ENCODE measurements at places on chromosomes 2 and 18. TPM values are rescaled to one million over a fixed set of nuclear protein-coding genes. Genes with fewer than 3 reads are reported as not detected.

DNA sequence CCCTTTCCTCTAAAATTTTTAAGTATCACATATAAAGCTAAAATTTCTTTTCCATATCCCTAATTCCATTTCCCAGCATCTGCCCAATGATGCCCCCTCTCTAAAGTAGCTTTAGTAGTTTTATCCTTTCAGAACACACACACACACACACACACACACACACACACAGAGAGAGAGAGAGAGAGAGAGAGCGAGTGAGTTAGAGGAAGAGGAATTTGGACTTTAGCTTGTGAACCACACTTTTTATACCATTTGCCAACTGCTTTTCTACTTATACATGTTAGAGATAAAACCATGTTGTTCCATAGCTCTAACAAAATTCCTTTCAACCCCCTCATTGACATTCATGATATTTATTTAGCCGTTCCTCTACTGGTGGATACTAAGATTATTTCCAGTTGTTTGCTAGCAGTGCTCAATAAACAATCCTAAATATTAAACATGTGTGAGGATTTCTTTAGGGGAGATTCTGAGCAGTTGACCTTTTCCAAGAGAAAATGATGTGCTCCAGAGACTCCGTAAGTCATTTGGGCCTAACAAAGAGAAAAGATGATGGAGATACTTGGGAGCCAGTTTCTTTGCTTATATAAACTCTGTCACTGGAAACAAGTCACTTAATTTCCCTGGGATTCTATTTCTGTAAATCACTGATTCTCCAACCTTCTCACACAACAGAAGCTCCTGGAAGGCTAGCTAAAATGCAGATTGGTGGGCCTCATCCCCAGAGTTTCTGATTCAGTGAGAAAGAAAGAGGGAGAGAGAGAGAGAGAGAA lies 229.7 kb upstream of the SP5 start:
- DNase-seq: no peak

GRCh38 chr18:59833785-59834184 lies 66.0 kb upstream of the PMAIP1 start:
- DNase-seq: no peak

The KHK gene
- 17.9 TPM for total RNA-seq

GRCh38 chr2:46277431-46278190 lies 19.6 kb upstream of the EPAS1 start:
- DNase-seq: no peak

The ARHGEF4 gene
- 1.3 TPM for total RNA-seq

- no peak for DNase-seq
Observed at GRCh38 chr2:133607679-133608078, 39.4 kb upstream of the NCKAP5 start.

GRCh38 chr2:118593257-118593656 lies 254.2 kb downstream of the EN1 start:
- no peak for DNase-seq

- DNase-seq: no peak
Observed at GRCh38 chr18:4433717-4434116, 21.4 kb downstream of the DLGAP1 start.

The BOLL gene
- total RNA-seq: not detected

DNA sequence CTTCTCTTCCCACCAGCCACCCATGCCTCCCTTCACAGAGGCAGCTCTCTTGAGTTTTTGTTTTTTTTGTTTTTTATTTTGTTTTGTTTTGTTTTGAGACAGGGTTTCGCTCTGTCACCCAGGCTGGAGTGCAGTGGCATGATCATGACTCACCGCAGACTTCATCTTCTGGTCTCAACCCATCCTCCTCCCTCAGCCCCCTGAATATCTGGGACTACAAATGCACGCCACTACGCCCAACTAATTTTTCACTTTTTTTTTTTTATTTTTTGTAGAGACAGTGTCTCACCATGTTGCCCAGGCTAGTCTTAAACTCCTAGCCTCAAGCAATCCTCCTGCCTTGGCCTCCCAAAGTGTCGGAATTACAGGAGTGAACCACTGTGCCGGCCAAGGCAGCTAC lies 161.4 kb downstream of the TRABD2A start:
- DNase-seq: no peak

- DNase-seq: no peak
Observed at GRCh38 chr18:36176711-36177110, 10.6 kb upstream of the MOCOS start.

The GALNT5 gene
- not detected for total RNA-seq

The ALPI gene
- total RNA-seq: not detected

DNA sequence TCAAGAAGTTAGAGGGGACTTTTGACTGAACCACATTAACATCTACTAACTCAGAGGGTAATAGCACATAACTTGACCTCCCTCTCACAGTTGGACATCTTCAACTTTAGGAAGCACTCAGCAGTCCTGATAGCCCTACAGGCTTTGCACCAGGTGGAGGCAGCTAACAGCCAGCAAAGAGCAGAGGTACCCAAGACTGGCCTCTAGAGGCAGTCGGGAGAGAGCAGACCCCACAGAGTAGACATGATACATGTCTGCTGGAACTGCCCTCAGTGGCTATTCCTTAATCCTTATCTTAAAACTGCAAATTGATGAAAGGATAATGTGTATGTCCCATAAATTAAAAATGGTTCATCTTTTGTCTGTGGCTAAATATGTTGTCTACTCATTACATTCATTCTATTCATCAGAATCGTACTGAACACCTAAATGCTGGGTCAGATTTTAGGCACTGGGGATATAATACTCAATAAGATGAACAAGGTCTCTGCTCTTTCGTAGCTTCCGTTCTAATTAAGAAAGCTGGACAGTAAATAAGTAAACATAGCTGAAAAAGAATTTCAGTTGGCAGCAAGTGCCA lies 49.8 kb downstream of the CAB39 start:
- DNase-seq: peak; percentile 53

DNA sequence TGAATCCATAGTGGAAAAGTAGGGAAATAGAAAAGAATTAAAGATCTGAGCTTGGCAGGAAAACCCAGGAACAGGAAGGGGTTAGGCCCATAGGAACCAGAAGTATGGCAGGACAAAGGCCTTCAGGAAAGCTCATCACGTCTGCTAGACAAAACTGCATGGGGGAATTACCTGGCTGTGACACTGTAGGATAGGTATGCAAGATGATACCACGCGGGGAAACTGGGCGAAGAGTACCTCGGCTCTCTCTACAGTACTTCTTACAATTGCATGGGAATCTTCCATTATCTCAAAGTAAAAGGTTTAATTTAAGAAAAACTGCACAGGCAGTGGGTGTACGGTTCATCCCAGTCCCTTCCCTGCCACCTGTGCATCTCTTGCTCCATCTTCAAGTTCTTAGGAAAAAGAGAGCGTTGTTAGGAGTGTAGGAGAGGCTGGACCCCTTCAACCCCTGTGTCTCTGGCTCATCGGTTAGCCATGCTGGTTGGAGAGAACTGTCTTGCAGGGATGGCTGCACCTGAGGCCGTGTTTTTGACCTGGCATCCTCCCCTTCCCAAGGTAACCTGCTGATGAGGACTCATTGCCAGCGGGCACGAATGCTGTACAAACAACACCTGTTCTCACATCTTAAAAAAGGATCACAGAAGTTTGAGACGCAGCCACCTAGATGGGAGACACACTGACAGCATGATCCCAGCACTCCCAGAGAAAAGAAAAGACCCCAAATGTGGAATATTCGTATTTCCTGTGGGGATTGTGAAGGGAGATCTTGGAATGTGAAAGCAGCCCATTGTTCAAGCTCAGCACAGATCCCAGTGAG lies 120.5 kb upstream of the COPS8 start:
- DNase-seq: no peak

- peak; percentile 79 for DNase-seq
Observed at GRCh38 chr2:3154146-3154545, 223.5 kb downstream of the EIPR1 start.

DNA sequence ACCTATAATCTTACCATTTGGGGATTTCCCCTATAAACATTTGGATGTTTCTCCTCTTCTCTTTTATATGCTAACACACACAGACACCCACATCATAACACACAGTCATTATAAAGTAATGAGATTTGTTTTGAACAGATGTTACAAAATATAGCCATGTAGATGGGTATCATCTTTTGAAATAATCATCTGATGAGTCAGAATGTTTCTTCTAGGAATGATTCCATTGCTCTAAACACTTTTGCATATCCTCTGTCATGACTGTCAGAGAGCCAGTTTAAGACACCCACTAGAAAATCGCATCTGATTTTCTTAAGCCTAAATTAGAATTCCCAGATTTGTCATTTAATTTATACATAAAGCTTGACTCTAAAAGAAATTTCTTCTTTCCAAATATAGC lies 442.6 kb downstream of the CMPK2 start:
- DNase-seq: no peak

The RAB17 gene
- total RNA-seq: not detected

The TGFA gene
- not detected for total RNA-seq

- no peak for DNase-seq
Observed at GRCh38 chr2:32379352-32379751, 22.5 kb downstream of the BIRC6 start.

DNA sequence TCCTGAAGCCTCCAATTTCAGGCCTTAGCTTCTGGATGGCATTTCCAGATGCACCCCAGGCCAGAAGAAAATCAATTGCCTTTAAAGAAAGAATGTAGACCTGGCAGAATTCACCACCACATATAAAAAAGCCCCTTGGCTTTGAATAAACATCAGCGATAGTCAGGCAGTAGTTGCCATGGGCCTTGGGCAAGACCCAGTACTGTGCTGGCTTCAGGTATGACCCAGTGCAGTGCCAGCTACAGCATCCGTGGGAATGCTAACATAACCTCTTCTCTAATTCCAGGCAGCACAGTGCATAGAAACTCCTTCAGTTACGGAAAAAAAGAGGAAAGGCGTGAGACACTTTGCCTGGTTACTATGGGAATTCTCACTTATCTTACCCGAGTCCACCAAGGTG lies 539.6 kb upstream of the LRRTM4 start:
- DNase-seq: no peak

The AP1S3 gene
- total RNA-seq: 42.6 TPM

DNA sequence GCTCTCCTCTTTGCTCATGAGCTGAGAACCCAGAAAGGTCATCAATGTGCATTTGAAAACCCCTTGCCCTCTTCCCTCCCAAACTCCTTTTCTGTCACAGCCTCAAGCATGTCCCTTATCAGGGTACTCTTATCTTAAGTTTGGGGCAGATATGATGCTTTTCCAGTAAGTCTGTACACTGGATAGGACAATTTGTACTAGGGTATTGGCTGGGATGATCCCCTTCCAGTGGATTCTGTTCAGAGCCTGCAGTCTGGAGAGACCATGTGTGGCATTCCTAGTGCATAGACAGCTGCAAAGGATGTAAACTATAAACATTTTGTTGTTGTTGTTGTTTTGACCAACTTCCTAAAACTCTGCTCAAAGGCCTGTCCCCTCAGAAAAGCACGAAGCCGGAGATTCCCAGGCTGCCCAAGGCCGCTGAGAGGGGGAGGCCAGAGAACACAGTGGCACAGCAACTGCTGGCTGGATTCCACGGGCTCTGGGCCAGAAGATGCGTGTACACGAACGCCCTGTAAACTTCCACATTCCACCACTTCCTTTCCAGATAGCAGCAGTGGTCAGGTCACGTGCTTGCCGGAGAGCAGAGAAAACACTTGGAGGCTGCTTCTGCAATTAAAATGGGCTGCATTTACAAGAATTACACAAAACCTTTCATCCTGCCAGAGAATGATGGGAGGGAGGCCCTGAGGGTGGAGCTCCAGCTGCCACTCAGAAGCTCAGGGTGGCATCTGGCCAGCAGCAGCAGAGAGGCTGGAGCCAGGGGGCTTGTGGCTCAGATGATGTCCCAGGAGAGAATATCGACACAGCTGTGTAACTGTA lies 42.1 kb downstream of the BMP10 start:
- peak; percentile 39 for DNase-seq

DNA sequence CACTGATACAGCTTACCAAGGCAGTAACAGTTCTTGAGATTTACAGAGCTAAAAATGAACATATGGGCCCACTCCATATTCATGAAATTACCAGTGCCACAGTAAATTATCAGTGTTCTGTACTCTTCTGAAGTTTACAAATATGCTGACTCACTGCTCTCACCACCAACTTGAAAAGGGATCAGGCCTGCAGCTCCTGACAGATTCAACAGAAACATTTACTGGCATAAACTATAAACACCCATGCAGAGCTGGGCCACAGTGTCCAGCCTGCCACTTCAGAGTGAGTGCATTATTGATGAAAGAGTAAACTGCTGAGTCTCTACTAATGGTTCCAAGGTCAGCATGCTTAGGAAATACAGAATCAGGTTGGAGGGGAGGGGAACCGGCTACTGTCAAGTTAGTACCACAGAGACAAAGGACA lies 83.1 kb downstream of the FARSB start:
- DNase-seq: no peak

The HOXD13 gene
- total RNA-seq: not detected

The BUB1 gene
- total RNA-seq: 195 TPM

- peak; percentile 53 for DNase-seq
Observed at GRCh38 chr2:31980674-31981356, 30.0 kb downstream of the MEMO1 start.

DNA sequence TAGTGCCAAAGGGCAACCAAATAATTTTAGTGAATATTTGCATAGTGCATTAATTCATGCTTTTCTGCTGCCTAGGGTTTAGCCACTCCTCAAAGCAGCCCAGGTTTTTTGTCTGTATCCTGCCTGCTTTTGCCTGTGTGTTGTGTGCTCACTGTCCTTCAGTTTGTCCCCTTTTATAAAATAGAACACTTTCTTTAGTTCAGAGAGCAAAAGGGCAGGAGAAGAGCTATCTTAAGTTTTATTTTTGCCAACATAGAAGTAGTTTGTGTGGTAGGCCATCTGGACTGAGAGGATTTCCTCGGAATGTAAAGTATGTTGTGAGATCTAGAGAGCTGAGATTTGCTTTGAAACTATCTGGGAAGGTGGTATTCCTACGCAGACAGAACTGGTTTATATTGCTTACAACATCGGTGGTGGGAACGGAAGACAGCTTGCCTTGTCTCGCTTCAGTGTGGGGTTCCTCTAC lies 64.9 kb downstream of the EML4 start:
- no peak for DNase-seq

The KLHL29 gene
- 0.31 TPM for total RNA-seq

DNA sequence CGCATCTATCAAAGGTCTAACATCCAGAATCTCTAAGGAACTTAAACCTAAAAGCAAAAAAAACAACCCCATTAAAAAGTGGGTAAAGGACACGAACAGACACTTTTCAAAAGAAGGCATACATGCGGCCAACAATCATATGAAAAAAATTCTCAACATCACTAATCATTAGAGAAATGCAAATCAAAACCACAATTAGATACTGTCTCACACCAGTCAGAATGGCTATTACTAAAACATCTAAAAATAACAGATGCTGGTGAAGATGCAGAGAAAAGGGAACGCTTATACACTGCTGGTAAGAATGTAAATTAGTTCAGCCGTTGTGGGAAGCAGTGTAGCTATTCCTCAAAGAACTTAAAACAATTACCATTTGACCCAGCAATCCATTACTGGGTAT lies 38.0 kb downstream of the PPP3R1 start:
- DNase-seq: no peak

DNA sequence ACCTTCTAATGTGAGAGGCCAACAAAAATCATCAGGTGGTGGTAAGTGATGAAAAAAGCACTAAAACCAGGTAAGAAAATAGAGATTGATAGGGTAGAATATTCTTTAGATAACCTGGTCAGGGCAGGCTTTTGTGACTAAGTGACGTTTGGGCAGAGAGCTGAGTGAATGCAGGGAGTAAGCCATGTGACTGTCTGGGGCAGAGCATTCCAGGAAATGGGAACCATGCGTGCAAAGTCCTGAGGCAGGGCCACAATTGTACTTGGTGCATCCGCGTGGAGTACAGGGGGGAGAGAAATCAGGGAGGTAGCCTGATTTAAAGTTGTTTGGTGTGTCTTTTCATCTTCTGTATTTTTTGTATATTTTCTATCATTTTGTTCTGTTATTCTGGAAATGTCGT lies 102.5 kb downstream of the LYPD6B start:
- no peak for DNase-seq

- DNase-seq: peak; percentile 84
Observed at GRCh38 chr2:197498937-197499593, 575 bp downstream of the HSPD1 start.

The ITPRIPL1 gene
- 8.1 TPM for total RNA-seq
